OCI-M1 (cell line): ENCODE measurements at places on chromosomes 6 and 20.

DNA sequence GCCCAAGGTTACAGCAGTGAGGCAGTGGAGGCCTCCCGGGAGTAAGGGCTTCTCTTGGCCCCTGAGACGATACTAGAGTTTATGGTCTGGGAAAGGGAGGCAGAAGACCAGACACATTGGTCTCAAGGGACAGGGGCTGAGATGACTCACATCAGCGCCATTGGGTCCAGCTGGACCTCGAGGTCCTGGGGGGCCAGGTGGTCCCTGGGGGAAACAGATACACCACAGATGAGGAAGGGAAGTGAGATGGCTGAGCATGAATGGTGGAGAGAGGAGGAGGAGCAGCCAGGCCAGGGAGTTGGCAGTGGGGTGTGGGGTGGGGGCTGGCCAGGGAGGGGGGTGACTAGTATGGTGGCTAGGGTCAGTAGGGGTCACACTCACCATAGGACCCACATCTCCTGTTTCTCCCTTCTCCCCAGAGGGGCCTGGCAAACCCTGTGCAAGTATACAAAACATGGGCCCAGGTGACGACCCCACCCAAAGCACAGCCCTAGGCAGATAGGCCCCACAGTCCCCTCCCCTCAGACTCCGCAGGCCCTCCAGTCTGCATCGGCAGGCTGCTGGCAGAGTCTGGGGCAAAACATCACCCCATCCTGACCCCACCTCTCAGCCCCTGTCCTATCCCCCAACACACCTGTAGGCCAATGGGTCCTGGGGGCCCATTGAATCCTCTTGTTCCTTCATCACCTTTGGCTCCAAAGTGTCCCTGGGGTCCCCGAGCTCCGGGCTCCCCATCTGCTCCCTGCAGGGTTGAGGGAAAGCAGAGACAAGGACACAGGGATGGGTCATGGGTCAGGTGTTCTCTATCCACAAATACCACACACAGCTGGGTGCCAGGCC, 21.9 kb downstream of the COL11A2 start:
- no peak for DNase-seq

GRCh38 chr6:44960898-44961297, 367.2 kb upstream of the RUNX2 start:
- DNase-seq = no peak

GRCh38 chr20:37395410-37395797, 49.5 kb downstream of the SRC start:
- no peak for DNase-seq

DNA sequence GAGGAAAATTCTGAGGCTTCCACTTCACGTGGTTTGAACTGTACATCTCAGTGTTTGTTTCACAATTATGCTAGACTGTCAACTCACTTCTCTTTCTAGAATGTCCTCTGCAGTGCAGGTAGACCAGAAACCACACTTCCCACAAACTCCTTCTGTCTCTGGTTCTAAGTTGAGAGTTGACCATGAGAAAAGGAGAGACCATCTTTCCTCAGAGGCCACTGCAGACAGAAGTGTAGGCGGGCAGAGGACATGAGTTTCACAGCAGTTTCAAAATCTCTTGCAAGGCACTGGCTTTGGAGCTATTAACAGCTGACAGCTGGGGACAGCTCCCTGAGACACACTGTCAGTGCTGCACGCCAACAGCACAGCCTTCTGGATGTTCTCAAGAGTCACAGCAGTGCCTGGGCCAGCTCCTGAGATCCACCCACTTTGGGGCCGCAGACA, 55.4 kb upstream of the MOXD1 start:
- peak; percentile 10 for DNase-seq

DNA sequence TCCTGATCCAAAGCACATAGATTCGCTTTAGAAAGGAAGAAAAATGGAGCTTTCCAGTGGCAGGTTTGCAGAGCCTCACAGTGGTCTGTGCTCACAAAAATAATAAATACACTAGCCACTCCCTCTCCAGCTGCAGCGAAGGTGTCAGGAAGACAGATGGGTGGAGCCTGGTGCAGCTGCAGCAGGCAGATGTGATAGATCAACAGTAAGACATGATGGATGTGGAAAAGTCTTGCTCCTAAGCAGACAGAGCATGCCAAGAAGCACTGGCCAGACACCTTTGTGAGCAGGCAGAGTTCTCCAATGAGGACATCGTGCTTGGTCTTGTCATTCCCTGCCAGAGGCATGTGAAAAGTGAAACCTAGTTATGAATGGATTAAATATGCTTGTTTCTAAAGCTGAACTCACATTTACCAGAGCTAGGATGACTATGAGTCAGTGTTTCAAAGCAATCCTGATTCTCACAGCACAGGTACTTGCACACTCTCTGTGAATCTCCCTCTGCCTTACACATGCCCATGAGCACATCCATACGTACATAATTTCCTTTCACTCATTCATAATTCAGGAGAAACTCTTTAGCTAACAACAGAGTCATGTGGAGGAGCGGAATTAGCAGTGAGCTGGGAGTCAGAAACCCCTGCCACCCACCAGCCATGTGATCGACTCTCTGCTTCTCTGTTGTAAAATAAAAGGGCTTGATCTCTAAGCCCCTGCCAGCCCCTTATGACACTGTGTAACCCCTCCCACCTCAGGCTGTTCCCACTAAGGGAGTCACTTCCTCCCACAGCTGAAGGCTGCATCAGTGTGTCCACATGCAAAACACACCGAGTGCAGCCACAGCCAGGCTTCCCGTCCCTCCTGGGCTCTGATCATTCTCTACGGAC, 111.2 kb downstream of the SCML4 start:
- peak; percentile 25 for DNase-seq

DNA sequence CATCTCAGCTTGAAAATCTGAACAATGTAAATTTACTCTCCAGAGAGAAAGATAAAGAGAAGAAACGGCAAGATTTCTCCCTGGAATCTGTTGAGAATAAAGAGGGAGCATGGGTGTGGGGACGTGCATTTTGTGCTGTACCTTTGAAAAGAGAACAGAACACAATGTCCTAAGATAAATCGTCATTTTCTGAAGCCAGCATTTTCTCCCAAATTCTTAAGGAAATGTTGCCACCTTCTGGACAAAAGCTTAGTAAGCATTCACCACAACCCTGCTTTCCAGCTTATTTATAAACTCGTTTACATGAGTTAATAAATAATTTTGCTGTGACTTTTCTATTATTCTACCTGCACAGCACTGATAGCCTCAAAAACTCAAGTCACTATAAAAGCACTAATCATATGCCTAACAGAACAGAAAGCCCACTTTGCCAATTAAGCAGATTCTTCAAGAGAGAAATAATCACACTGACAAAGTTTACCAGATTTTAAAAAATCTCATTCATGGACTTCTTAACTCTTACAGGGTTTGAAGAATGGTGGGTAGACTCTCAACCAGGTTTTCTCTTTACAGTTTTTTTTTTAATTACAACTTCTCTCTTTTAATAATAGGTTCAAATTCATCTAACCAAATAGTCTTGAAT, 155.8 kb downstream of the MBOAT1 start:
- DNase-seq = peak; percentile 84

- peak; percentile 66 for DNase-seq
These were observed at the start of gene C2 for GRCh38 chr6:31927242-31927862. Gene C2 (plus strand): TSS chr6:31927717. CDS start chr6:31927753, 36 bp downstream.

DNA sequence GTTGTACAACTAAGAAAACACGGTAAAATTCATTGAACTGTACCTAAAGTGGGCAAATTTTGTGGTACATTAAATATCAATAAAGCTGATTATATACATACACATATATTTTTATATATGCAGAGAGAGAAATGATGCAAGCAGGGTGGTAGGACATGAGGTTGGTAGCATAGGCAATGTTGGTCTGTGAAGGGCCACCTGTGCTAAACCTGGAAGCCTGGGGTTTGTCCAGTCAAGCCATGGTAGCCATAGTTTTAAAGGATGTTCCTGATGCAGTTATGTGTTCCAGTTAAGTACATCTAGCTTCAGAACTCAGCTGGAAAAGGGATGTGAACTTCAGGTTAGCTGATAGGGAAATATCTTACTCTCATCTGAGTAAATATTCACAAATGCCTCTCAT, 60.1 kb downstream of the TRIM38 start:
- DNase-seq = no peak

- no peak for DNase-seq
These were observed 50.6 kb upstream of the TBC1D7 start for GRCh38 chr6:13378669-13379590.

GRCh38 chr6:36049582-36049981, 22.0 kb downstream of the MAPK14 start:
- DNase-seq = no peak

- no peak for DNase-seq
These were observed 58.7 kb downstream of the CD40 start for GRCh38 chr20:46176739-46177378.

- DNase-seq = no peak
These were observed 953.7 kb upstream of the MANEA start for GRCh38 chr6:94623586-94623985.

- DNase-seq = peak; percentile 69
These were observed 3.4 kb upstream of the ZHX3 start for GRCh38 chr20:41320976-41321375.

DNA sequence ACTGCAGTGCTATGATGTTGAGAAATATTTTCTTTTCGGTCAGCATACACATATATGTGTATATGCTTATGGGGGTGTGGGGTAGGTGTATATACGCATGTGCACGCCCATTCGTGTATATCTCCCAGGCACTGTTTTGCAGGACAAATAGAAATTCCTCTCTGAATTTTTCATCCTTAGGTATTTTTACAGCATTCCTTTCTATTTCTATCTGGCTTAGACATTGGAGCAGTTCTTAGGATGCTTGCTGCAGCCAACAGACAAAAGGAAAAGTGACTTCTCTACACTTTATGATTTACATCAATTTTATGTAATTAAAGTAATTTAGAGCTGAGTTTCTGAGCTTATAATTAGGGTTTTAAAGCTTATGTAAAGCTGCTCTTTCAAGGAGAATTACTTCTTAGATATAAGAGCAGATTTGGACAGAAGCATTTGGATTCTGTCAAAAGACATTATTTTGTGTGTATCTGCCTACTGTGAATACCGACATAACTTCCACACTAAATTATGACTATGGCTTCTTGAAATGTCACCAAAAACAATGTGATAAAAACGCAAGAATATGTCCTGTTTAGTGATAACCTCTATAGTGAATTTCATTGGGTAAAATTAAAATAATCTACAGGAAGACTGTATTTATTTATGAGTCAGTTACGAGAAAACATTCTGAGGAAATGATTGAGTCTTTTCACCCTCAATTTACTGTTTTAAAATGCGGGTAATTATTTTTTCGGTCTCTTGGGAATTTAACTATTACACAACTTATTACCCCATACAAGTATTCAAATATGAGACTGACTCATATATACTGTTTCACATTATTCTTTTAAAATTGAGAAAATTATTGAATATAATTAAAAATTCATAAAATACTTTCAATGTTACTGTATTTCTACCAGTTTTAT, 21.3 kb upstream of the CEP43 start:
- DNase-seq = no peak

DNA sequence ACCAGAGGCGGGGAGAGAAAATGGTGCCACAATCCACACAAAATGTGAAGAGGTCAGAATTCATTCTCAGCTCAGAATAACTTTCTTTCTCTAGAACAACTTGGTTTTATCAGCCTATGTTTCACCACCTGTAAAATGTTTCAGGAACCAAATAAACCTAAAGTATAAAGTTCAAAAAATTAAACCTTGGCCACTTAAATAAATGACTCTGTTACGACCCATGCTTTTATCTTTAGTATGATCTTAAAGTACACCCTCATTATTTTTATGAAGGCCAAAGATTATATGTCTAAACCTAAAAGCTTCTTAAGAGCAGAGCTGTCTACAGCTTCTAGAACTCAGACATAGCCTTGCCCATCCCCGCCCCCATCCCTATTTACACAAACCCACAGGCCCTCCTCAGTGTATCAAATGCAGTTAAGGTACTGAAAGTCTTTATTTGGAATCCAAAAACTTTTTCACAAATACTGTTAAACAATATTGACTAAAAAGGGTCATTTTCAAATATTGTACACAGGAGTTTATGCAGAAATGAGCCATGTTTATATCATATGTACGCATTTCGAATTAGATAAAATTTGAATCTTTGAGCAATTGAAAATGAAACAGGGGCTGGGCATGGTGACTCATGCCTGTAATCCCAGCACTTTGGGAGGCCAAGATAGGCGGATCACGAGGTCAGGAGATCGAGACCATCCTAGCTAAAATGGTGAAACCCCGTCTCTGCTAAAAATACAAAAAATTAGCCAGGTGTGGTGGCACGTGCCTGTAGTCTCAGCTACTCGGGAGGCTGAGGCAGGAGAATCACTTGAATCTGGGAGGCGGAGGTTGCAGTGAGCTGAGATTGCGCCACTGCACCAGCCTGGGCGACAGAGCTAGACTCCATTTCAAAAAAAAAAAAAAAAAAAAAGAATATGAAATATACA, 5.7 kb upstream of the NHSL1 start:
- no peak for DNase-seq

GRCh38 chr6:141990840-141991239, 141.9 kb upstream of the GJE1 start:
- DNase-seq = no peak

- DNase-seq = no peak
These were observed 366.0 kb downstream of the LAMA2 start for GRCh38 chr6:129248946-129249345.

GRCh38 chr6:53793318-53794136, 1.3 kb upstream of the LRRC1 start:
- peak; percentile 70 for DNase-seq

DNA sequence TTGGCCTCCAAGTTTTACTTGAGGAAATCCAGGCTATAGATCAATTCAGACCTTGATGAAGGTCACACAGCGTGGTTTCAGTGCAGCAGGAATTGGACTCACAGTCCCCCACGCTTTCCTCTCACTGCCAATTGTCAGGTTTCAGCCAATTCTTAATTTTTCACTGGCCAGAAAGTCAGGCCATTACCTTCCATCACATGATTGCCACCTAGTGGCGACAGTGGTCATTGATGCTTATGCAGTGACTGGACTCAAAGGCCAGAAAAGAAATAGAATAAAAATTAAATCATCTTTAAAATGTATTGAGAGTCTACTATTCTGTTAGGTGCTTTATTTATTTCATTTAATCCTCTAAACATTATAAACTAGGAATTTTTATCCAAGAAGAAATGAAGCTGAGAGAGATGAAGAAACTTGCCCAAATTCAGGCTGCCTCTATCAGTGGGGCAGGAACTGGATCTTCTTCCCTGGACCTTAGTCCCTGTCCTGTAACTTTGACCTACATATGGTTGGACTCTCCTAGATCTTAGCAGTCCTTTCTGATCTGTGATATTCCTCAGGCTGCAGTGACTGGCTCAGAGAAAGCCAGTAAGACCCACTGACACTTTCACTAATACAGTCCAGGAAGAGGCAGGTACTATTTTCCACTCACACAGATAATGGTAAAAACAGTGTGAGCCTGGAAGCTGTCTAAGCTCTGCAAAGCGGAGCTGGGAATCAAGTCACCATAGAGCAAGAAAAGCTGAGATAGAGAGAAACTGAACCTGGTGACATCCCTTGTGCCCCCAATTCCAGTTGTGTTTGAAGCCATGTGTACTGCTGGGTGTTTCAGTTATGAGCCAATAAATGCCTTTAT, 133.3 kb downstream of the ELOVL4 start:
- peak; percentile 93 for DNase-seq

GRCh38 chr6:43737272-43738081, 32.5 kb upstream of the VEGFA start:
- peak; percentile 27 for DNase-seq
